NCI-H1105 (cell line): ENCODE measurements at places on chromosomes 16 and 17.

DNA sequence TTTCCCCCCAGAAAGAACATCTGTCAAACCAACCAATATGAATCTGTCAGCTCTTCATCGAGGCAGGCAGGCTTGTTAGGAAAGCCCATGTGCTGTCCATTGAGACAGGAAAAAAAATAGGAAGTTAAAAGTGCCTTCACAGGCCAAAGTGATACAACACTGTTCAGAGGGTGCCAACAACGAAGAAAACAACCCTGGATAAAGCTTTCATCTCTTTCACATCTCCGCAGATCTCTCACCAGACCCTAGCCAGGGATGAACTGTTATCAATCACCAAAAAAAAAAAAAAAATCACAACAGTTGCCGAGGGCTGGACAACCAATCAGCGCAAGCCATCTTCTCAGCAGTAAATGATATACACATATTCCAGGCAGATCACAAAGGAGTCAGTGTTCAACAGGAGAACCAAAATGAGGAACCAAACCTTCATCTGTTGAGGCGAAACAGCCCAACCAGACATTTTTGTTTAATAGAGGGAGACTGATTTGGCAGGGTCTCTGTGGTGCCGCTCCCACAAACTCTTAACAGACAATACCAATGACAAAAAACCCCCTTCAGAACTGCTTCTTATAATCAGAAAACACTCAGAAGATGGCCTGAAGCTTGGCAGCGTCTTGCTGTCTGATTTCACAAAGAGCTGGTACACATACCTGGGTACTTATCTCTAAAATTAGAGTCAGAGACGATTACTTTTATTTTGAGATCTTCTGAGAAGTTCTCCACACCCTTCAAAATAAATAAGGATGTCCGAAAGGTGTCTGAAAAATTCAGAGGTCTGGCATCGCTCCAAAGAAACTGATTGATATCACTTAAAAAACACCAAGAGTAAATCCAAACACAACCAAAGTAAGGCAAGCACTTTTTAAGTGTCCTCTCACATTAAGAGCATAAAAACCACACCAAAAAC is 1.8 kb downstream of the MAP3K14 start:
- no peak for DNase-seq

- no peak for DNase-seq
Measured at GRCh38 chr16:77469634-77470033, 34.8 kb upstream of the ADAMTS18 start.

- DNase-seq: no peak
Measured at GRCh38 chr17:30939051-30939689, 17.4 kb downstream of the ADAP2 start.

DNA sequence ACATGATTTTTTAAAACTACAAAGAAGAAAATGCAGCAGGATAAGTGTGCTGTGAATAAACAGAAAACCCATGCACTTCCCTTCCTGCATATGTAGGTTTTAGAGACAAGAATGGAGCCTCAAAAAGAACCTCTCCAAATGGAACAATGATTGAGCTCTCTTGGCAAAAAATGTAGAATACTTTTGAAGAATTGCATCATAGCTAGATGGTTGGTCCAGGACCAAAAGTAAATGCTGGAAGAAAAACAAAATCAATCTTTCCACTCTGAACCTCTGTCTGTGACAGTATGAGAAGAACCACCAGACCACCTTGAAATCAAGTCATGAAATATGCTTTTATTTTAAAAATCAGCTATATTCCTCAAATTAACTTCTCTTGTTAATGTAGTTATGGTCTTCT is 17.5 kb downstream of the HELZ start:
- no peak for DNase-seq

DNA sequence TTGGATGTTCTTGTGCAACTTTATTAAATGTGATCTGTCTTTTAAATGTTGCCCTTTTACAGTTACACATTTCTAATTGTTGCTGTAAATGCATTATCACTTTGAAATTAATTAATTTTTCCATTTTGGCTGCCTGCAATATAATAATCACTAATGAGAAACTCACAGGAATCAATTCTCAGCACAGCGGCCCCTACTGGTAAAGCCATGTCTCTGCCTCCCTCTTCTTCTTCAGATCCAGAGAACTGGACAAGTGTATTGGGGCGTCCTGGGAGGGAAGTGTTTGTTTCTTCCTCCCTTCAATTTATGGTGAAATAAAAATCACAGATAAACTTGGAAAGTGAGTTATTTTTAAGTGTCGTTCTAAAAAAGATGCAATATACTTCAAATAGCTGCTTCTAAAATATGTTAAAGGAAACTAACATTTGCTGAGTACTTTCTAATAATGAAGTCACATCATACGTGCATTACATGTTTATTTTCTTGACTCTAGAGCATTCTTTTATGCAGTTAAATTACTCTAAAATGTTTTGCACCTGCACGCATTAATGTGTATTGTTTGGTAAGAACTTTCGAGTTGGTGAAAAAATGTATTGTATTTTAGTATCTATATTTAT is 338.0 kb downstream of the WWOX start:
- DNase-seq: no peak

DNA sequence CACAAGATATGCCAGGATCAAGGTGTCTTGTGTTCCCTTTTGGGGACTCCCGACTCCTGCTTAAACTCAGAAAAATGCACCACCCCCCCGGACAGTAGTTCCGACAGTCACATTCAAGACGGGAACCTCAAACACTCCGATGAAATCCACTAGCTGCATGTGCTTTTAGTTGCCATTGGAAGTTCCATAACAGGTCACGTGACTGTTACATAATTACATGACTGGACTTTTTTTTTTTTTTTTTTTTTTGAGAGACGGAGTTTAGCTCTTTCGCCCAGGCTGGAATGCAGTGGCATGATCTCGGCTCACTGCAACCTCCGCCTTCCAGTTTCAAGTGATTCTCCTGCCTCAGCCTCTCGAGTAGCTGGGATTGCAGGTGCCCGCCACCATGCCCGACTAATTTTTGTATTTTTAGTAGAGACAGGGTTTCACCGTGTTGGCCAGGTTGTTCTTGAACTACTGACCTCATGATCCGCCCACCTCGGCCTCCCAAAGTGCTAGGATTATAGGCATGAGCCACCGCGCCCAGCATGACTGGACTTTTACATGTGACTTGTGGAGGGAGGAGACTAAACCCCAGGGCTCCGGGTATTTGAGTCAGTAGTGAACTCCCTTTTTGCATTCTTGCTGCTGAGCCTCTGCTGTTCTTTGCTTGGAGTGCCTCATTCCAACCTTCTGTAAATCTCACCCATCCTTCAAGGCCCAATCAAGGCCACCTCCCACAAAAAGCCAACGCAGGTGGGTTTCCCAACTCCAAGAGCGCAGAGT is 1.6 kb downstream of the SIRT7 start:
- no peak for DNase-seq

DNA sequence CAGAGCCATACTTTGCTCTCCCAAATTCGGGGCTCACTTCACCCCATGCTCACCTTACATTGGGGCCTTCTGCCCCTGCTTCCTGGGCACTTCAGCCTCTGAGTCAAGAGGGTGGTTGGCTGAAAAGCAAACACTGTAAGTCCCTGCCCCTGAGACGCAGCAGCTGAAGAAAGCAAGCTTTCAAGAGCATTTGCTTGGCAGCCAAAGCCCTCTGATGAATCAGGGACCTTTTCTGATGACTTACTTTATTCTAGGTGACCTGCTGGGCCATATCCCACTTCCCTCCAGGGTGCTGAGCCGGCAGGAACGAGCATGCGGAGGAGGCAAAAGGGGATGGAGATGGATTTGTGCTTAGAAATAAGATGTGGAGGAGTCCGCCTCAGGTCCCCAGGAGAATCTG is 147.0 kb upstream of the TNRC6C start:
- DNase-seq: no peak

DNA sequence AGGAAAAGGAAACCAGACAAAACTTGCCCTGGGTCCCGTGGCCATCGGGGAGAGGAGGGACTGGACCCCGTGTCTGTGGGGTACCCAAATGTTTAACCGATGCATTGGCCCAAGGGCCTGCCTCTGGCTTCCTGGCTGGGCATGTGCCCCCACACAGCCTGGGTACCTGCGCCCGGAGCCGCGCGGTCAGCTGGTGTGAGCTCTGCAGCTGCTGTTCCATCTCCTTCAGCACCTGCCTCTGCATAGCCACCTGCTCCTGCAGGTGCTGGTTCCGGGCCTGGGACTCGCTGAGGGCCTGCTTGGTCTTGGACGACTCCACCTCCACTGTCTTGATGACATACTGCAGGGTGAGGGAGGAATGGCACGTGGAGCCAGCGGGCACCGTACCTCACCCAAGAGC is 31.9 kb downstream of the KIFC3 start:
- DNase-seq: no peak

DNA sequence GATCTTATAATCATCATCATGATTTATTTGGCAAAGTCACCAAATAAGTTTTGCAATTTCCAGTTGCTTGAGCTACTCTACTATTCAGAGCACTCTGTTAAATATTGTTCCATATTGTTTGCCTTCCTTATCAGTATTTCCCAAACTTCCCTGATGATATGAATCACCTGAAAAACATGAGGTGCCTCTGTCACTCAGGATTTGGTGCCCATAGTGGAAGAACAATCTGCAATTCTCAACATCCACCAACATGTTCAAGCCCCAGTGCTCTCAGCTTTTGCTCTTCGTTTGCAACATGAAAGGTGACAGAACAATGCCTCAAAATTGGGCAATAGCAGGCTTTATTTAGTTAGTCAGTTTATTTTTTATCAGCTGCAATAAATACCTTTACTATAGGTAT is 28.6 kb upstream of the WSB1 start:
- no peak for DNase-seq

GRCh38 chr17:73257516-73257915 is 4.2 kb downstream of the CPSF4L start:
- DNase-seq: no peak

DNA sequence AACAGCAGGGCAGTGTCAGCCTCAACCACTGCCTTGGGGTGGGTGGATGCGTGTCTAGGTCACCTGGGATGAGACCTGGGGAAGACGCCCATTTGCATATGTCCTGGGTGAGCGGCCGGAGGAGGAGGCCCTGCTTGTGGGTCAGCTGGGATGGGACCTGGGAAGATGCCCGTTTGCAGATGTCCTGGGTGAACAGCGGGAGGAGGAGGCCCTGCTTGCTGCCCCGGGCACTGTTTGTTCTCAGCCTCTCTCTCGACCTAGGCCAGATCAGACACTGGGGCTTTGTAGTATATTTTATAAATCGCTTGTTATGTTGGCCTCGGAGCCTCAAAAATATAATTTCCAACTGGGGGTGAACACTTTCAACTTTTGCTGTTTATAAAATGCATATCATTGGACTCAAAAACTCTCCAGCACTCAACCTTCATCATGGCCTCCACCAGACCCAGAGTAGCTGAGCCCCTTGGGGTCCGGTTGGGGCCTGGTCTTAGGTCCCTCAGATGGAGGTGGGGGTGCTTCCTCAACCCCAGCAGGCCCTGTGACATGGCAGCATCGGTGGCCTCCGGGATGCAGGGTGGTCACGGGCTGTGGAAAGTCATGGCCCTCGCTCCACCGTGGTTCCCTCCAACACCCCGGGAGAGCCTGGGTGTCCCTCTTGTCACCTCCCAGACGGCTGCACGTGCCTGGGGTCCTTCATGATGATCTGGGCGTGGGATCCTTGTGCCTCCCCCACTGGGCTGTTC is 17.3 kb downstream of the DBNDD1 start:
- no peak for DNase-seq

DNA sequence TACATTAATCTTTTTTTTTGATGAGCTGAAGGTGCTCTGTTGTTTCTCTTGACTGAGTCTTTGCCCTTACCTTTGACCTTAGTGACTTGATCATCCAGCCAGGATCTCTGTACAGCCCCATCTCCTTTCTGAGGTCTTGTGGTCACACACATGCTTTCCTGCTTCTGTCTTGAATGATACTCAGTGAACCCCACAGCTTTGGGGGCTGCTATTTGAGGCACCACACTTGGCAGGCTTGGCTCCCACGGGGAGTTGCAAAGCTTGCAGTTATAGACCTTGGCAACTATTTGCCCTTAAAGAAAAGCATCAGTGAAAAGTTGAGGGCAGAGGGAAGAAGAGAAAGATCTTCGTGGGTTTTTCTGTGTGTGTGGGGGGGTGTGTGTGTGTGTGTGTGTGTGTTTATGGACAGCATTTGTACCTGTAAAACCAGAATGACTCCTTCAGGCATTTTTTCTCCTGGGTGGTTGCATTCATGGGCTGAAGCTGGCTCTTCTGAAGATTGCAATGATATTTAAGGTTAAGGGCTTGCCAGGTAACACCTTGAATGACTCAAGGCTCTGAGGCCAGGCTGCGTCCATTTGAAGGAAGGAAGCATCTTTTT is 101.6 kb downstream of the MSI2 start:
- DNase-seq: no peak

- no peak for DNase-seq
Measured at GRCh38 chr16:2077016-2077415, 29.2 kb downstream of the TSC2 start.

- DNase-seq: no peak
Measured at GRCh38 chr16:87392821-87393679, 914 bp downstream of the MAP1LC3B start.

- DNase-seq: no peak
Measured at GRCh38 chr17:36608794-36609497, 7.6 kb downstream of the MRM1 start.

DNA sequence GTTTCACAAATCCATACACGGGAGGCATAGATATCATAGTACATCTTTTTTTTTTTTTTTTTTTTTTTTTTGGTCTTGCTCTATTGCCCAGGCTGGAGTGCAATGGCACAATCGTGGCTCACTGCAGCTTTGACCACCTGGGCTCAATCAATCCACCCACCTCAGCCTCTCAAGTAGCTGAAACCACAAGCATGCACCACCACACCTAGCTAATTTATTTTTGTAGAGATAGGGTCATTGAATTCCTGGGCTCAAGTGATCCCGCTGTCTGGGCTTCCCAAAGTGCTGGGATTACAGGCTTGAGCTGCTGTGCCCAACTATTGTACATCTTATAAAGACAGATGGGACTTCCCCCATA is 3.5 kb upstream of the RAPGEFL1 start:
- no peak for DNase-seq

- DNase-seq: no peak
Measured at GRCh38 chr16:3008690-3009037, 4.1 kb upstream of the CLDN9 start.
